Prostate gland (tissue), 2 donors: ENCODE measurements at places on chromosomes 3 and 15. TPM values are rescaled to one million over a fixed set of nuclear protein-coding genes. Genes with fewer than 3 reads are reported as not detected.

DNA sequence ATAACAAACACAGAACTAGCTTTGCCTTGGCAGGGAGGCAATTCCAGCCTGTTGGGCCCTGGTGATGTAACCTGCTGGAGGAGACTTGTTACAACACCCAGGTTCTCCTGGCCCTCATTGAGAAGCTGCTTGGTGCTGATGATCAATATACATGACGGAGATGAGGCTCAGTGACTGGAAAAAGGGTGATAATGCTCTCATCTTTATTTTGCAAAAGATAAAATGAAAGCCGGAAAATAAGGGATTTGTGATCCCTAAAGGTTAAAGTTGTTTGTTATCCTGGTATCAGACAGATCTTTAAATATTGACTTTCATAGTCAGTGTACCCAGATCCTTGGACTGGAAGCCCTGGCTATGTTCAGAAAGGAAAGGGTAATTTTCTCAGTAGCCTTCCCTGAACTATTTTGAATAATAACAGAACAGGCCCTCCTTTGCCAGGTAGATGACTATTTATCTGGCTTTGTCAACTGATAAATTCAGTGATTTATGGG is 118.9 kb upstream of the MEIS2 start:
- no peak for DNase-seq

GRCh38 chr3:63557912-63558311 is 94.6 kb upstream of the SNTN start:
- DNase-seq, result no peak

GRCh38 chr15:87322870-87323269 is 933.7 kb downstream of the NTRK3 start:
- DNase-seq, result no peak

- DNase-seq, result no peak
Measured at GRCh38 chr3:172557515-172558220, 34.4 kb upstream of the TNFSF10 start.

DNA sequence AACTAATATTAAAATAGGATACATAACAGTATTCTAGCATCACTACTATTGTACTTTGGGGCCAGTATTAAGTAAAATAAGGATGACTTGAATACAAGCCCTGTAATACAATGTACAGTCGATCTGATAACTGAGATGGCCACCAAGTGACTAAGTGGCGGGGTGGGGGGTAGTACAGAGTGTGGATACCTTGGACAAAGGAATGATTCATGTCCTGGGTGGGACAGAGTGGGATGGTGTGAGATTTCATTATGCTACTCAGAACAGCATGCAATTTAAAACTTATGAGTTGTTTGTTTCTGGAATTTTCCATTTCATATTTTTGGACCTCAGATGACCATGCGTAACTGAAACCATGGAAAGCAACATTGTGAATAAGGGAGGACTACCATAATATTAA is 46.0 kb downstream of the SLC7A14 start:
- DNase-seq, result no peak

GRCh38 chr15:101203607-101204189 is 48.1 kb downstream of the CHSY1 start:
- DNase-seq, result no peak

- no peak for DNase-seq
Measured at GRCh38 chr3:34582055-34582454, 783.6 kb downstream of the PDCD6IP start.

GRCh38 chr15:64856429-64857145 is 14.9 kb downstream of the PLEKHO2 start:
- no peak for DNase-seq

GRCh38 chr15:73717802-73718201 is 33.6 kb downstream of the CD276 start:
- DNase-seq, result no peak

GRCh38 chr3:10594915-10595314 is 89.5 kb upstream of the ATP2B2 start:
- no peak for DNase-seq

DNA sequence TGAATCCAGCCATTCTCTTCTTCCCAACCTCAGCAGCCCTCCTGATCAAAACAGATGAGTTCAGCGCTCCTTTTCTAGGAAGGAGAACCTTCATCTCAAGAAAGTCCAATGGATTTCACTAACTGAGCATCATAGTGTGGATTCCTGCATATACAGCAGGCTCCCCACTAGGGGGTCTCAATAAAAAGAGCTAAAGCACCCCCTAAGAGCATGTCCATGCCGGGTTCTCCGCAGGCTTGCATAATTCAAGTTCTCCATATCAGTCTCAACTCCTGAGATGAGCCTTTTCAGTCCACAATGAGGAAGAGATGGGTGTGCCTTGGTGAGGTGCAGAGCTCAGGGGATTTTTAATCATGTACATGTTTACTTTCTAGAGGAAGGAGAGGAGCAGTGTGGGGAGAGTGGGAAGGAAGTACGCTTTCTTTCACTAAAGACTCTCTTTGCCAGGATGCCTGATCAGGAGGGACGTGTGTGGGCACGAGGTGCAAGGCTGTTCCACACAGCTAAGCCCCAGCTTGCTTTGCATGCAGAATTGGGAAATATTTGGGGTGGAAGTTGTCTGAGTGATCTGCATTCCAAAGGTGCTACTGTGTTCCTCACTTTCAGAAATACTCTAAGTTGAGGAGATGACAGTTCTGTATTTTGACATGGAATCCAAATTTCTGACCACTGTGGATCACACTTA is 563.5 kb downstream of the OCA2 start:
- DNase-seq, result peak; percentile 21

DNA sequence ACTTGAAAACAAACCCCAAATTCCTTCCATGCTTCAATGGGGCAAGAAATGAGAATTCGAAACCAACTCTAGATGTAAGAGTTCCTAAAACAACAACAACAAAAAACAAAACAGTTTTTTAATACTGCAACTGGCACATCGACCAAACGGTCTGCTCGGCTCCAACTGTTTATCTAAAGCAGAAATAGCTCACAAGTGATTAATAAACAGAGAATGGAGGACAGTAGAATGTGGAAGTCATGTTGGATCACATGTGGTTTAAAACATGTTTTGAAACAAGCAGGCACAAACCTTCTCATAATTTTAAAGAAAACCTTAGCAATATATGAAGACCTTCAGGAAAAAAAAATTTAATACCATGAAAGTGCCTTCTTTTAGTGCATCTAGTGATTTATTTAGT is 55.1 kb downstream of the SETMAR start:
- DNase-seq, result no peak

DNA sequence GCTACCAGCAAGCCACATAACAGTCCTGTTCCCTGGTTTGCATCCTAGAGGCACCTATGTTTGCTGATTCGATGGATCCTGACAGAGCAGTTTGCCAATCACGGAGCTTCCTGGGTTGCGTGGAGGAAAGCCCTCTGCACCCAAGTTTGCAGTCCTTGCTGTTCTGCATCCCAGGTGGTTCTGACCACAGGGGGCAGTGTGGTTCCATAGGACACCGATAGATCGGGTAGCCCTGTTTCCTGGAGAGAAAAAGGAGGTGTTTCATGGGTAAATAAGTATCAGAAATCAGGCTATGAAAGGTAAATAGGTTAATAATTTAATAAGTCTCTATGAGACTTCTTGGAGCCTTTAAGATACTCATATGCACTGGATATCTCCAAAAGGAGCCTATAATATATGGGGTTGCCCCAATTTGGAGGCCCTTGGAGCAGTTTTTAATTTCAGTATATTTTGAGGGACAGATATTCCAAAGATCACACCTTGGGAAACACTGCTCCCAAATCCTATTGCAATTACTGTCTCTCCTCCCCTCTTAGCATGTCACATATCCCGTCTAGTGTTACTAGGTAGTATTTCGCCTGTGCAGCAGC is 194.6 kb upstream of the TPM1 start:
- no peak for DNase-seq

DNA sequence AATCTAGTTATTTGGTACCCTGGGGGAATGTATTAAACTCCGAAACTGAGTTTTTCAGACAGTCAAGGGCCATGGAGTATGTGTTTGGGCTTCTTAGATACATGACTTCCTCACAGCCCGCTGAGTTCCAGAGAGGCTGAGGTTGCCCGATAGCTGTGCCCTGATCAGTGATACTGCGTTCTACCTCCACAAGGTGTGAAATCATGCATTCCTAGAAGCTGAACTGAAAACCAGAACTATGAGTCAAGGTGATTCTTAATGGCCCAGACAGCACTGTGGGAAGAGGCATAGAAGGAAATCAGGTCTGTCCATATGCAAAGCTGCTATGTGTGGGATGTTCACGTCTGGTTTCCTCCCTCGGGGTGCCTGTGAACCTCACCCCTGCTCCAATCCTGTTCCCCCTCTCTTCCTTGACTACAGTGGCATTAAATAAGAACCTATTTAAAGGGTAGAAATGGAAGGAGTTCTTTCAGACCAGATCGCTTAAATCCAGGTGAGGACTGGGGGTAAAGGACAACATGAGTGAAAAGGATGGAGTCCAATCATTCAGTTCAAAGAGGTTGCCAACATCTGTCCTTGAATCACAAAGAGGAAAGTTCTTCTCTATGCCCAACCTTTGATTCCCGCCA is 74.3 kb downstream of the MYO1E start:
- no peak for DNase-seq

- DNase-seq, result no peak
Measured at GRCh38 chr3:15276028-15276724, 56.2 kb downstream of the SH3BP5 start.

DNA sequence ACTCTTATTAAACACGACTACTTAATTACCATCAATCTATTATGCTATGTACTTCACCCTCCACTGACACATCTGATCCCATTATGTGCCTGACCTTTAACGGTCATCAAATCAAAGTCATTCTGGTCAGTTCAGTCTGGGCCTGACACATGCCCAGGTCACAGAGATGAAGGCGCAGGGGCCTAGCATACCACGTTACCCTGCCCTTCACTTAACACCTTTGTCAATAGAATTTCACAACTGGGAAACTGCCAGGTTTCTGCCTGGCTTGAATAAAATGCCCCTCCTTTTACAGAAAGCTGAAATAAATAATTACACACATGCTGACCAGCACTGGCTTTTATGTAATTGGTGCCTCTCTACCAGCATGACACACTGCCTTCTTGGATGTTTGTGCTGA is 39.5 kb downstream of the MECOM start:
- no peak for DNase-seq

GRCh38 chr15:96330064-96330449 is 443 bp upstream of the NR2F2 start:
- no peak for DNase-seq

DNA sequence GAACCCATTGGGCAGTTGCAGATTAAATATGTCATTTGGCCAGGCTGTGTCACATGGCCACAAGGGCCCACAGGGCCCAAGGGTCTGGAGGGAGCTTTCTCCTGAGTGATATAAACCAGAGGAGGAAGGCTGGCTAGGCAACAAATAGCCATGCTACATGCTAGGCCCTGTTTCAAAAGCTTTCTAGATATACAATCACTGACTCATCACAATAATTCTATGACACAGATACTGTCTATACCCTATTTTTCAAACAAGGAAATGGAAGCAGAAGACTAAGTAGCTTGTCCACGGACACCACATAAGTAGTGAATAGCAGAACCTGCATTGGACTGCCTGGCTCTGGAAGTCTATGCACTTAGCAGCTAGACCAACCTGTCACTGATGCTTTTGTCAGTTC is 625.4 kb downstream of the NTRK3 start:
- DNase-seq, result no peak

GRCh38 chr3:125401402-125401801 is 26.3 kb upstream of the ZNF148 start:
- DNase-seq, result no peak

GRCh38 chr3:116815831-116816588 is 106.4 kb downstream of the TUSC7 start:
- peak; percentile 10 for DNase-seq

- no peak for DNase-seq
Measured at GRCh38 chr3:45568848-45569762, 25.4 kb upstream of the LIMD1 start.

- DNase-seq, result no peak
Measured at GRCh38 chr3:54003136-54003535, 111.5 kb upstream of the SELENOK start.

DNA sequence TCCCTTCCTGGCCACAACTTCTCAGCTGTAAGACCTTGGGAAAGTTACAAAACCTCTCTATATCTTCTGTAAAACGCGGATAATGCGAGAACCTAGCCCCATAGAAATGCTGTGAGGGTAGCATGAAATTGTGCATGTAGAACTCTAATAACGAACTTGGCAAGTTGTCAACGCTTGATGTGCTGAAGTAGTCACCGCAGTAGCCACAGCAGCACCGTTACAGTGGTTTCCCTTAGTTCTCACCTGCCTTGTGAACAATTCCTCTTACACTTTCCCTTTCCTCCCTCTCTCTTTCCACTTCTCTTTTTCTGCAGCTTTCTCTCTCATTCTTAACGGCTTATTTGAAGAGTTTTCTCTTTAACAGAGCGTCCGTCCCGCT is 447 bp upstream of the SHQ1 start:
- DNase-seq, result no peak

GRCh38 chr3:99330281-99330680 is 308.1 kb upstream of the COL8A1 start:
- DNase-seq, result no peak

- peak; percentile 66 for DNase-seq
Measured at GRCh38 chr3:155744626-155745324, at the start of gene PLCH1. Gene PLCH1 (minus strand): TSS chr3:155745071. CDS start chr3:155704224, 40,847 bp downstream.

GRCh38 chr3:134448664-134449063 is 37.1 kb downstream of the ANAPC13 start:
- no peak for DNase-seq

- no peak for DNase-seq
Measured at GRCh38 chr15:67506775-67507747, 13.9 kb upstream of the C15orf61 start.

DNA sequence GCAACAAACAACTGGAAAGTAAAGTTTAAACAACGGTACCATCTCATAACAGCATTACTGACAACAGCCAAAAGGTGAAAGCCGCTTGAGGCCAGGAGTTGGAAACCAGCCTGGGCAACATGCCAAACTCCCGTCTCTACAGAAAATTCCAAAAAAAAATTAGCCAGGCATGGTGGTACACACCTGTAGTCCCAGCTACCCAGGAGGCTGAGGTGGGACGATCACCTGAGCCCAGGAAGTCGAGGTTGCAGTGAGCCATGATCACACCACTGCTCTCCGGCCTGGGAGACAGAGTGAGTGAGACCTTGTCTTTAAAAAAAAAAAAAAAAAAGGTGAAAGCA is 4.4 kb downstream of the TNK2 start:
- no peak for DNase-seq

Gene MKRN3
- 1.8 TPM for total RNA-seq

Gene CLRN1
- 0.23 TPM for total RNA-seq
